ENCODE measurements at places on chromosomes 7 and 10.
A peak's percentile ranks its signal among the peaks of the same experiment; 100 is the strongest.

- DNase-seq, result no peak
Measured at GRCh38 chr10:24382596-24382978, 173.6 kb downstream of the KIAA1217 start.

GRCh38 chr7:143018931-143019330 is 8.0 kb downstream of the OR9A2 start:
- no peak for DNase-seq

DNA sequence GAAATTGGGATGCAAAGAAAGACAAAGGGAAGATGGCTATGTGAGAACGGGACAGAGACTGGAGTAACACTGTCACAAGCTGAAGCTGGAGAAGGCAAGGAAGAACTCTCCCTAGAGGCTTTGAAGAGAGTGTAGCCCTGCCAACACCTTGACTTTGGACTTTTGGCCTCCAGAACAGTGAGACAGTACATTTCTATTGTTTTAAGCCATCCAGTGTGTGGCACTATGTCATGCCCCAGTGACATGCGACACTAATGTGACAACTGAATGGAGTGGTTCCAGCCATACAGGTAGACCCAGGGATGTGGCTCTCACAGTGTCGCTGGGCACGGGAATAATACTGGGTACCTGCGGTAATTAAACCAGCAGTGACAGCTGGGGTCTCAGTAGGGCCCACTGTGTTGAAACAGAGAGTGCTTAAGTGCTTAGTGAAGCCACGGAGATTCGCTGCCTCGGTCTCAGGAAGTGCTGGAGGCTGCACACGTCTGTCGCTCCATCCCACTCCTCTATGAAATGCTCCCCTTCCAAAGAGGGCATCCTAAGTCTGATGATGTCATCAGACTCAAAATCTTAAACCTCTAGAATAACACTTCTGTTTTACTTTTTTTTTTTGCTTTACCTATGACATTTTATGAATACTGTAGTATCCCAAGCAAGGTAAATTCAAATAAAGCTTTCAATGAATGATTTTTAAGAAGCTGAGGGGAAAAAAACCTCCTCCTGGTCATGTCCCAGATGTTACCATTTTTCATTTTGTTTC is 154.6 kb upstream of the RHEB start:
- no peak for DNase-seq

- DNase-seq, result no peak
Measured at GRCh38 chr7:23003505-23004246, 10.3 kb downstream of the HYCC1 start.

DNA sequence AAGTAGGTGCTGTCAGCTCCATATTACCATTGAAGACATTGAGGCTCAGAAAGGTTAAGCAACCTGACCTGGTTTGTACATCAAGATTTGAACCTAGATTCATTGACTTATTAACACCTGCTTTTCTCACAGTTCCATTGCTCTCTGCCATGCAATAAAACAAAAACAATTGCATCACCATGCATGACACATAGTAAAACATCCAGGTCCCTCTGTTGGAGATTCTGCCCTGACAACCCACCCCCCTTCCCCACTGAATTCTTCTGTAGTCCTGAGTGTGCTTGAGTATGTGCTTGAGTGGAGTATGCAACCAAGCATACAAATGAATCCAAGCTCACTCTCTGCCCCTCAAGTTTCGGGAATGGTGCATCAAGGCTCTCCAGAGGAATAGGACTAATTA is 6.0 kb upstream of the LMBR1 start:
- DNase-seq, result no peak

GRCh38 chr10:19595212-19595845 is 220.9 kb upstream of the PLXDC2 start:
- no peak for DNase-seq

GRCh38 chr10:86331861-86332260 is 34.7 kb downstream of the GRID1 start:
- no peak for DNase-seq

GRCh38 chr7:51593628-51594027 is 277.0 kb upstream of the COBL start:
- DNase-seq, result no peak

GRCh38 chr7:89064831-89065230 is 269.3 kb upstream of the TEX47 start:
- DNase-seq, result no peak

- DNase-seq, result no peak
Measured at GRCh38 chr7:128708824-128709223, 30.3 kb upstream of the CALU start.

DNA sequence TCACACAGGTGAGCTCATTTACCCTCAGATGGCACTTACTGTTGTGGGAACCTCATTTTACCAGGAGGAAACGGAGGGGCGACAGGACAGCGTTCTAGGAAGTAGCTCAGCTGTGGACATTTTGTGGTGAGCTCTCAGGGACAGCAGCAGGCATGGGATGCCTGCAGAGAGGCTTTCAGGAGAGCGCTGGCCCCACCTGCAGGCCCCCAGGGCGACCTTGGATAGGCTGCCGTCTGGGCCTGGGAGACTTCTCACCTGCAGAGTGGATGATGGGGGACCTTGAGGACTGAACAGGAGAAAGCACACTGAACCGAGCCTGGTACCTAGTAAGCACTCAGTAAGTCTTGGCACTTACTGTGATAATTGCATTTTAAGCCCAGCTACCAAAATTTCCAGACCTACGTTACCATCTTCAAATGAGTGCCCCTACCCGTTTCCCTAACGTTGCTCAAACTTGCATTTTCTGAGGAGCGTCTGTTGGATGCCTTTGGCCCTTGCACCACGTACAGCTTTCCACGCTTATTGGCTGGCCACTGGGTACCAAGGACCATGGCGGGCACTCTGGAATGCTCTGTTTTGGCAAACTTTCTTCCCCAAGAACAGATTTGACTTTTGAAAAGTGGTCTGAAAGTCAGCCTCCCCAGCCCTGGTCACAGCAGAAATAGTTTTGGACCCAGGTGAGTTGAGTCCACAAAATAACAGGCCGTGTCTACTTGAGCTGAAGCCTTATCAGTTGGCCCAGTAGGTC is 223.4 kb downstream of the EBF3 start:
- DNase-seq, result no peak

DNA sequence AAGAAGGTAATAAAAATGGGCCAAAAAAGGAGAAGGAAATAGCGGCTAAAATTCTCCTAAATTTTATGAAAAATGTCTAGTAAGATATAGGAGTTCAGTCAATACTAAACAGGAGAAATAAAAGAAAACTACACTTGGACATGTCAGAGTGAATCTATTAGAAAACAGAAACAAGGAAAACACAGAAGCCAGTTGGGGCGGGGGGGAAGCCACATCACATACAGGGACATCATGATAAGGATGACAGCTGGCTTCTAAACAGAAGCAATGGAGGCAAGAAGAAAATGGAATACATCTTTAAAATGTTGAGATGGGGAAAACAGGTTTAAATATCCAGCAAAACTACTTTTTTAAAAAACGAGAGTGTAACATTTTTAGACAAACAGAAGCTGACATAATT is 77.8 kb downstream of the CUBN start:
- no peak for DNase-seq

DNA sequence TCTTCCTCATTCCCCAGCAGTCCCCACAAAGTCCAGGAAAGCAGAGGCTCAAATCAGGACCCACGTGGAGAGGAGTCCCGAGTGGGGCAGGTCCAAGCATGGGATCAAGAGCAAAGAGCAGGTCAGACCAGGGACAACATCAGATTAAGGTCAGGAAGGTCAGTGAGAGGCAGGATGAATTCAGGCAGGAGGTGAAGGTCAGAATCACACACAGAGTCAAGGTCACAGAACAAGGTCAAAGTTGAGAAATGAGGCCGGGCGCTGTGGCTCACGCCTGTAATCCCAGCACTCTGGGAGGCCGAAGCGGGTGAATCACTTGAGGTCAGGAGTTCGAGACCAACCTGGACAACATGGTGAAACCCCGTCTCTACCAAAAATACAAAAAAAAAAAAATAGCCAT is 2.3 kb downstream of the MYL10 start:
- DNase-seq, result no peak

DNA sequence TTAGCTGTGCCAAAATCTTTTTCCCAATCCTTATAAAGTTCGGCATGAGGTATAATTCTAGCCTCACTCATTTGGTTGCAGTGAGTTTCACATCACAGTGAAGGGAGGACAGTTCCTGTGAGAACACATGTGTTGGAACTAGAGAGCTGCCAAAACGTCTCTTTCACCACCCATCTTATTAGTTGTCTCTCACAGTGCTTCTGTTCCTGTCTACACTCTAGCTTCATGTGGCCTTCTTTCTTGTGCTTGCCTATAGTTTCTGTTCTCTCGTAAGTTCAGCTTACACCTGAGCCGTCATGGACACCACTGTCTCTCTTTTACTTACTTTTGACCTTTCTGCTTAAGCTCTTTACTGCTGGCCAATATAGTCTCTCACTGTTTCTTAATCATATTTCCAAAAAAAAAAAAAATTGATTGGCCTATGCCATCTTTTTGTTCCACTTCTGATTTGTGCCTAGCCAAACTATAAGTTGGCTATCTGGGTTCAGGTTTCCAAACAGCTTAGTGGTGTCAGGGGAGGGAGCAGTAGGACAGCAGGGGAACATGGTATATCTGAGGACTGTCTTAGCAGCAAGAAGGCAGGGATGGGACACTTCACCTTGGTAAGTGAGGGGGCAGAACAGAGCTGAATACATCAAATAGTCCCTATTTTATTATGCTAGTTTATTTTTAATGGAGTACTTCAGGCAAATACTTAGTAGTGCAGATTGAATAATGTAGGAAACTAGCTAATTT is 38.0 kb downstream of the ZNRF2 start:
- peak; percentile 41 for DNase-seq

GRCh38 chr7:7808156-7808555 is 89.7 kb upstream of the RPA3 start:
- DNase-seq, result no peak

GRCh38 chr7:54615-55014 is 137.8 kb upstream of the FAM20C start:
- no peak for DNase-seq

- no peak for DNase-seq
Measured at GRCh38 chr7:140691376-140692045, 5.0 kb upstream of the NDUFB2 start.

- DNase-seq, result no peak
Measured at GRCh38 chr7:16299853-16300252, 121.5 kb downstream of the CRPPA start.

DNA sequence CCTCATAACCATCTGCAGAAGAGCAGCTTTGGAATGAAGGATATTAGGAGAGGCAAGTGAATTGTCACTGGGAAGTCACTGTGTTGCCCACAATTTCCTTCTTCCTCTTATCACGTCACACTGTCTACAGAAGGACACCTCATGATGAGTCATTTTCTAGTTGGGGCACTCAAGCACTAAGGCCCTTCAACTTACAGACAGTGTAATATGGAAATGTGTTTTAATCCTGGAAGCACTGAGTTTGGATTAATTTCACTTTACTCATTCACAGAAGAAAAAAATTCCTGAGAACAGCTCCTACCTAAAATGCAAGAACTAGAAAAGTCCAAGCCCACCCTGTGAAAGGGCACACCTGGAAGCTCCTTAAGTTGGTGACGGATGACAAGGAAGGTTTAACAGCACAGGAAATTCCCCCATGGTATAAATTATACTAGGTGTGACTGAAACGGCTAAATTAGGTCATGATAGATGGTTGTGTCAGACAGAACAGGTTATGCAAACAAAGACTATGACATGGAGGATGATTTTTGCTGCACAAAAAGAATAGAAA is 56.6 kb downstream of the PARD3 start:
- DNase-seq, result peak; percentile 19

DNA sequence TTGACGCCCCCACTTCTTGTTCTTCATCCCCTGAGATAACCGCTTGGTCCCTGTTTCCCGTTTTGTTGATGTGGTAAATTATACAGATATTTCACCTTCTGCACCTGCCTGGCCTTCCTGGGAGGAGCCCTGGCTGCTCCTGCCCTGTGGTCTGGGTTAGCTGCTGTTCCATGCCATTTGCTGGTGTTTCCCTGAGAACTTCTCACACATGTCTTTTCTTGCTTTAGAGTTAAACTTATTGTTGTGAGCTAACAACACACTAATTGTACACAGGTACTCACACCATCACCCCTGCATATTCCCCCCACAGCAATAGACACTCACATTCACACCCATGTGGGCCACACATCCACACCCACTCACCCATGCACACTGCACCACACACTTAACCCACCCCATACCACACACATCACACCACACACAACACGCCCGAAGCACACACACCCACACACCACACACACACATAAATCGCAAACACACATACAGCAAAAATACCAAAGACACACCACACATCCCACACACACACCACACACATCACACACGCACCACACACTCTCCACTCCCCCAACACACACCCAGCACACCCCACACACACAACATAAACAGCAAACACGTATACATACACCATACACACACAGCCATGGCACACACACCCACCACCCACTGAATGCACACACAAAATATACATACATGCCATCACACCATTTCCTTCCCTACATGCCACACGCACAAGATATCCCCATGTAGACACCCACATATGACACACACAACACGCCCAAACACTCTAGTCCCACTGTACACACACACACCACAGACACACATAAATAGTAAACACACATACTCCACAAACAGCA is 19.4 kb upstream of the ANTXRL start:
- DNase-seq, result no peak

GRCh38 chr10:100403734-100404133 is 56.7 kb downstream of the SCD start:
- no peak for DNase-seq

GRCh38 chr7:77819021-77819420 is 20.4 kb downstream of the PHTF2 start:
- no peak for DNase-seq

Measured in T47D (cell line).